Left lobe of liver (tissue), 2 donors: ENCODE measurements at places on chromosomes 2 and 18.
A peak's percentile ranks its signal among the peaks of the same experiment; 100 is the strongest.

DNA sequence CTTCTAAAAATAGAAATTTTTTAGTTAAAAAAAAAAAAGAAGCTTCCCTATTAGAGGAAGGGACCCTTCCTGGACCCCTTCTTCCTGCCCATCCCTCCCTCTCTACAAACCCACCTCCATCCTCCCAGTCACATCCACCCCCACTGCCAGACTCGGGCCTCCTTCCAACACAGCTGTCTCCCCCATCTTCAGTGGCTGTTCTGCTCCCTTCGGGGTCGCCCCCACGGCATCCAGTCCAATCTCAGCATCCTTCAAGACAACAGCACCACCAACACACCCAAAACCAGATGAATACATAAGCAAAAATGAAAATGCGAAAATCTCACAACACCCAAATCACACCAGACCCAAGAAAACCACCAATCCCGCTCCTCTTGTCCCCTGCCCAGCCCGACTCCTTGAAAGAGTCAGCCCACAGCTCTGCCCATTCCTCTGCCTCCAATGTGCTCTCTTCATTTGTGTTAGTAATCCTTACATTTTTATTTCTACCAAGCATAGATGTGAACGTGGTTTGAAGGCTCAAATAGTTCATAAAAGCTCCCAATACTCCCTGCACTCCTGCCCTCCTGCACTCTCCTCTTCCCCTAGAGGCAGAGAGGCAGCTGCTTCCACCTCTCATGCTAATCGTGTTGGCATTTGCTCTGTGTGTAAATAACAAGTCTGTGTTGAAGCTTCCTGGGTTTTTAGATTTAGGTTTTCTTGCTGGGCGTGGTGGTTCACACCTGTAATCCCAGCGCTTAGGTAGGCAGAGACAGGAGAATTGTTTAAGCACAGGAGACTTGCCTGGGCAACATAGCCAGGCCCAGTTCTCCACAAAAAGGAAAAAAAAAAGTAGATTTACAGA lies 37.0 kb downstream of the MAL start:
- peak; percentile 10 for DNase-seq

GRCh38 chr18:78977637-78978348 lies 1.8 kb upstream of the SALL3 start:
- DNase-seq, result no peak

DNA sequence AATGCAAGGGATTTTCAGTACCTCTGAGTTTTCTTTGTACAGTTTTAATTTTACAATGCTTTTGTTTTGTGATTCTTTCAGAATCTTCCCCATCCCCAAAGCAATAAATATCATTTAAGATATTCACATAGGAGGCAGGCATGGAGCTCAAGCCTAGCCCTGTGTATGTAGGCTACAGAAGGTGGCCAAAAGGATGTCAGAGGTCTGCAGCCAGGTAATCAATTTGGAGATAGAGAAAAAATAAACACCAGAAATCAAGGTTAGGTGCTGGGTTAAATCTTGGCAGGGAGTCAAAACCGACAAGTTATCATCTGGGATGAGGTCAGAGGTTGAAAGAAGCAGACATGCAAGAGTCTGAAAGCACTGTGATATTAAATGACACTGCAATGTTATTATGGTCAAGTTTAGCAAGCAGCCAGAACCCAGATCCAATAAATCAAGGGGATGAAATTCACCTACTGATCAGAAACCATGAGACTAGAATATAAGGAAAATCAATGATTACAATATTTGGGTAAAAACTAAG lies 45.1 kb upstream of the LRP1B start:
- no peak for DNase-seq

- no peak for DNase-seq
Measured at GRCh38 chr2:236545814-236546480, 23.7 kb upstream of the ACKR3 start.

DNA sequence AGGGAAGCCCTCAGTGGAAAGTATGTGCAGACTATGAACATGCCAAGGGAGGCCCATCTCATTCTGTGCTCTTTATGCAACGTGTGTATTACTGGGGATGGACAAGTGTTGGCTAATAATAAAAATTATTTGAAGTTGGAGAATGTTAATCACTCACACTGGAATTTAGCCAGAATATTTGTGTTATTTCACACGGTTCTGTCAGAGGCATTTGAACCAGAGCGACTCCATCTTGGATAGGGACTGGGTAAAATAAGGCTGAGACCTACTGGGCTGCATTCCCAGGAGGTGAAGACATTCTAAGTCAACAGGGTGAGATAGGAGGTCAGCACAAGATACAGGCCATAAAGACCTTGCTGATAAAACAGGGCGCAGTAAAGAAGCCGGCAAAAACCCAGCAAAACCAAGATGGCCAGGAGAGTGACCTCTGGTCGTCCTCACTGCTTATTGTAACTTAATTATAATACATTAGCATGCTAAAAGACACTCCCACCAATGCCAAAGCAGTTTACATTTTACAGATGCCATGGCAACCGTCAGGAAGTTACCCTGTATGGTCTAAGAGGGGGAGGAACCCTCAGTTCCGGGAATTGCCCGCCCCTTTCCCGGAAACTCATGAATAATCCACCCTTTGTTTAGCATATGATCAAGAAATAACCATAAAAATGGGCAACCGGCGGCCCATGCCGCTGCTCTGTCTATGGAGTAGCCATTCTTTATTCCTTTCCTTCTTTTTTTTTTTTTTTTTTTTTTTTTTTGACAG lies 2.6 kb upstream of the FZD5 start:
- DNase-seq, result peak; percentile 37

- no peak for DNase-seq
Measured at GRCh38 chr2:166381-166780, 97.5 kb downstream of the SH3YL1 start.

GRCh38 chr2:146523196-146523595 lies 1321.6 kb upstream of the ACVR2A start:
- DNase-seq, result no peak

DNA sequence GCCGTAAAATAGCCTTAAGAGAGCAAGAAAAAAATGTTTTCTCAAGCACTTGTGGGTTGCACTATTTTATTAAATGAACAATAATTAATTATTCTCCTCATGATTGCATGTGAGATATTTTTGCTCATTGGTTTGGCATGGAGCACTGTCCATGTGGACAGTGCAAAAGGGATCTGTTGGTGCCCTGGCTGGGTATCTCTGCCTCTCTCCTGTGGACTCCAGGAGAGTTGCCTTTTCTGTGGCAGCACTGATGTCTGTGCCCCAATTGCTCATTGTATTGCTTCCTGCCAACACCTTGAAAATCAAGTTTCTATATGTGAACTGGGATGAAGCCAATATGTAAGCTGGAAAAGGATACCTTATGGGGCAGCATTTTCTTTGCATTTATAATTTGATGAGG lies 131.7 kb downstream of the SETBP1 start:
- DNase-seq, result no peak

GRCh38 chr2:230910546-230911177 lies 14.4 kb downstream of the GPR55 start:
- DNase-seq, result no peak

GRCh38 chr2:201984800-201985525 lies 48.7 kb upstream of the FZD7 start:
- DNase-seq, result no peak

DNA sequence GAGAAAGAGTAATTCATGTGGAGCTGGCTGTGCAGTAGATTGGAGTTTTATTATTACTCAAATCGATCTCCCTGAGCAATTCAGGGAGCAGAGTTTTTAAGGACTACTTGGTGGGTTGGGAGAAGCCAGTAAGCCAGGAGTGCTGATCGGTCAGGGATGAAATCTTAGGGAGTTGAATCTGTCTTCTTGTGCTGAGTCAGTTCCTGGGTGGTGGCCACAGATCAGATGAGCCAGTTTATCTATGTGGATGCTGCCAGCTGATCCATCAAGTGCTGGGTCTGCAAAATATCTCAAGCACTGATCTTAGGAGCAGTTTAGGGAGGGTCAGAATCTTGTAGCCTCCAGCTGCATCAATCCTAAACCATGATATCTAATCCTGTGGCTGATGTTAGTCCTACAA lies 17.0 kb upstream of the UGT1A8 start:
- no peak for DNase-seq

GRCh38 chr2:222284466-222284865 lies 14.3 kb downstream of the PAX3 start:
- no peak for DNase-seq

GRCh38 chr2:30583204-30583749 lies 136.2 kb downstream of the LCLAT1 start:
- no peak for DNase-seq

- no peak for DNase-seq
Measured at GRCh38 chr2:105183555-105184323, 57.8 kb upstream of the GPR45 start.

DNA sequence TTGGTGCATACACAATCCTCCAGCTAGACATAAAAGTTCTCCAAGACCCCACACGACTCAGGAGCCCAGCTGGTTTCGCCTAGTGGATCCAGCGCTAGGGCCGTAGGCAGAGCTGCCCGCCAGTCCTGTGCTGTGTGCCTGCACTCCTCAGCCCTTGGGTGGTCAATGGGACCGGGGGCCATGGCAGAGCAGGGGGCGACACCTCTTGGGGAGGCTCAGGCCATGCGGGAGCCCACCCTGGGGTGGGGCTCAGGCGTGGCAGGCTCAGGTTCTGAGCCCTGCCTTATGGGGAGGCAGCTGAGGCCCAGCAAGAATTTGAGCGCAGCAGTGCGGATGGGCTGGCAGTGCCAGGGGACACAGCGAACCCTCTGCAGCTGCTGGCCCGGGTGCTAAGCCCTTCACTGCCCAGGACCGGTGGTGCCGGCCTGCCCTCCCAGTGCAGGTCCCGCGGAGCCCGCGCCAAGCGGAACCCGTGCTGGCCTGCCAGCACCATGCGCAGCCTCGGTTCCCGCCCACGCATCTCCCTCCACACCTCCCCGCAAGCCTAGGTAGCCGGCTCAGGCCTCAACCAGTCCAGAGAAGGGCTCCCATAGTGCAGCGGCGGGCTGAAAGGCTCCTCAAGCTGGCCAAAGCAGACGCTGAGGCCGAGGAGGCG lies 1566.6 kb upstream of the SLC39A10 start:
- DNase-seq, result no peak

DNA sequence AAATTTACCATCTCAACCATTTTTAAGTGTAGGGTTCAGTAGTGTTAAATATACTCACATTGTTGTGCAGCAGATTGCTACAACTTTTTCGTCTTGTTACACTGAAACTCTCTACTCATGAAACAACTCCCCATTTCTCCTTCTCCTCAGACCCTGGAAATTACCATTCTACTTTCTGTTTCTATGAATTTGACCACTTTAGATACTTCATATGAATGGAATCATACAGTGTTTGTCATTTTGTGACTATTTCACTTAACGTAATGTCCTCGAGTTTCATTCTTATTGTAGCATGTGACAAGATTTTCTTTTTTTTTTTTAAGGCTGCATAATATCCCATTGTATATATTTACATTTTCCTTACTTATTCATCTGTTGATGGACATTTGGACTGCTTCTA lies 203.8 kb downstream of the PLCL1 start:
- DNase-seq, result no peak

DNA sequence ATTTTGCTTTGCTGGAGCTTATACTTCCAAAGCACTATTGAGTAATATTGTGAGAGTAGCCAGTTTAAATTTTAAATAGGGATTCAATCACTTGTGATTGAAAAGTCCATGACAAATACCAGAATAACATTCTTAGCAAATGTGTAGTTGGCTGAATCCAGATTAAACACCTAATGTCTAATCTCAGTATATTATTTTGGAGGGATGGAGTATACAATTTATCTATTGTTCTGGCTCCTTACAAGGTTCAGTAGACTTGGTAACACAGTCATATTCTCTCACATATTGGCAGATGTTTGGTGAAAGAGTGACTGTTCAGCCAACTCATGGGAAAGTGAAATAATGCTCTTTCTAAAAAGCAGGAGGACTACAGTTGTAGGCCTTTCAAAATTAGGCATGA lies 2.2 kb downstream of the UGT1A9 start:
- DNase-seq, result no peak

GRCh38 chr2:3441465-3441864 lies 62.0 kb downstream of the TRAPPC12 start:
- DNase-seq, result no peak

DNA sequence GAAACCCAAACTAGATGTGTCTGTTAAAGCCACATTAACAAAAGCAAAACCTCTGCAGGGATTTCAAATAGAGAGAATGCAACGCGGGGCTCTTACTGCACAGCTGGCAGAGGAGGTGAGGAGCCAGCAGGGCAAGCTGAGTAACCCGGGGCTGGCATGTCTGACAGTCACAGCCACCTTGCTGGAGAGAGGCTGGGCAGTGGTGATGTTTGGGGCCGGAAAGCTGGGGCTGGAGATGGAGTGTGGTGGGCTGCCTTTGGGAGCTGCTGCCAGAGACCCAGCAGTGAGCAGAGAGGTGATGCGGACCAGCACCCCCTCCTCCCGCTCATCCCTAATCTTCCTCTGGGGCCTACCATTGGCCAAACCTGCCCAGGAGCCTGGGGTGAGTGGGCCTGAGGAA lies 204.5 kb upstream of the ARL4C start:
- no peak for DNase-seq

GRCh38 chr2:191195021-191195420 lies 44.2 kb upstream of the STAT4 start:
- DNase-seq, result no peak

DNA sequence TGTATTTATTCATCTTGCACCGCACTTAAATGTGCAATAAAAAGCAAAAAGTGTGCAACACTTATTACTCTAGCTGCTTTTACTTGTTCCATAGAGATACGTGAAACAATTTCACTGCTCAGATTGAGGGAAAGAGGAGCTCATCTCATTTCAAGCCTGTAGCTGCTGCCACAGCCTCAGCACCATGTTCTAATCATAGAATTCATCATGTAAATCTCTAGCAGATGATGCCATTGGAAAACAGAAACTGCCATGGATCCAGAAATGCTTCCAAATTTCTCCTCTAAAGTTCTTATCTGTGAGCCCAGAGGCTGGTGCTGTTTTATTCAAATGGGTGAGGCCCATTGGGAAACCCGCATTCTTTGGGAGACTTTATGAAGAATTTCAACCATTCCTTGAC lies 2.0 kb downstream of the CDC42EP3 start:
- no peak for DNase-seq

- no peak for DNase-seq
Measured at GRCh38 chr18:75238100-75238499, 27.5 kb downstream of the TSHZ1 start.

DNA sequence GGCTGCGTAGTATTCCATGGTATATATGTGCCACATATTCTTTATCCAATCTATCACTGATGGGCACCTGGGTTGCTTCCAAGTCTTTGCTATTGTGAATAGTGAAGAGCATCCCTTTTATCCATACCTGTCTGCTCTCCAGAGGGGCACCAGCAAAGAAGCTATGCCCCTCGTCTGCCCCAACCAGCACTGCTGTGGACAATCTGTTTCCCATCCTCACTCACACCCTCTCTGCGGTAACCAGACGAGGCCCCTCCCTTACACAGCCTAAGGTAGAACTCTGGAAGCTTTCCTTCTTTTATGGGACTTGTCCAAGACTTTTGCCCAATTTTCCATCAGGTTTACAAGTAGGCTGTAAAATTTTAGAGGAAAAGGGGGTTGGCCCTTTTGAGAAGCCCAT lies 24.9 kb downstream of the TTR start:
- DNase-seq, result no peak
